T-helper 22 cell (primary cell): ENCODE measurements at places on chromosomes 1 and 21.

GRCh38 chr21:28805885-28806284 is 186.8 kb downstream of the LTN1 start:
- no peak for DNase-seq

- no peak for DNase-seq
Measured at GRCh38 chr1:209729436-209729835, 24.8 kb downstream of the HSD11B1 start.

DNA sequence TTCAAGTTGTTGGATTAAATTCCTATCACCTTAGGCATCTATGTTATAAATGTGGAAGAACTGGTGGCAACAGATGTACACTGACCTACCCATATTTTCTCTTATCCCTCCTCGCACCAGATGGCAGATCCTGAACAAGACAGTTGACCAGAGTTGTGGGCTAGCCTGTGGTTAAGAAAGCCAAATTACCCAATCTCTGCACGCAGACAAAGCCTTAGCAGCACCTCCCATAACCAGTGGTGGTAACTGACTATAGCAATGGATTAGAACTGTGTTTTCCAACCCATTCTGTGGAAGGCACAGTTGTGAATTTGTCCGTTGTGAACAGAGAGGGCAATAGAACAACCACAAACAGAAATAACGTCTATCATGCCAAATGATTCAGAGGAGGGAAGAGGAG is 20.6 kb downstream of the ABCB10 start:
- DNase-seq: no peak

GRCh38 chr1:97943354-97943753 is 22.5 kb upstream of the DPYD start:
- no peak for DNase-seq

DNA sequence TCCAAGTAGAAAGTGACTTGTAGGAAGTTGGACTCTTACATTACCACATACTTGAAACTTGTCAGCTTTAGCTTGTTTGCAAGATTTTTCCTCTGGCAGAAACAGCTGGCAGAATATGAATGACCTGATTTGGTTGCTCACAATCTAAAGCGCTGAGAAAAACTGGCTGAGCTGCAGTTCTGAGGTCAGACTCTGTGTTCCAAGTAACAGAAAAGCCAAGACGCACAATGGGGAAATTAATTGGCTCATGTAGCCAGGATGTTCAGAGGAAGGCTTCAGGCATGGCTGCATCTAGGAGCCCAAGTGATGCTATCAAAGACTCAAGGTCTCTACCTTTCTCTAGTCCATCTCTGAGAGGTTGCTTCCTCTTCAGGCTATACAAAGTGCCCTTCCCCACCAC is 27.0 kb downstream of the ALPL start:
- no peak for DNase-seq
